WTC11 (cell line): ENCODE measurements at places on chromosomes 11 and 22.

GRCh38 chr11:32225571-32226285 lies 134.9 kb downstream of the RCN1 start:
- no peak for DNase-seq

- no peak for DNase-seq
- no peak overlapping the region for H3K4me3 ChIP-seq
- no peak overlapping the region for H3K27ac ChIP-seq
- no peaks in the 10 kb centered on the region for H3K36me3 ChIP-seq
- H3K27me3 ChIP-seq = no peaks in the 10 kb centered on the region
Measured at GRCh38 chr11:79045800-79046304, 395.0 kb downstream of the TENM4 start.

DNA sequence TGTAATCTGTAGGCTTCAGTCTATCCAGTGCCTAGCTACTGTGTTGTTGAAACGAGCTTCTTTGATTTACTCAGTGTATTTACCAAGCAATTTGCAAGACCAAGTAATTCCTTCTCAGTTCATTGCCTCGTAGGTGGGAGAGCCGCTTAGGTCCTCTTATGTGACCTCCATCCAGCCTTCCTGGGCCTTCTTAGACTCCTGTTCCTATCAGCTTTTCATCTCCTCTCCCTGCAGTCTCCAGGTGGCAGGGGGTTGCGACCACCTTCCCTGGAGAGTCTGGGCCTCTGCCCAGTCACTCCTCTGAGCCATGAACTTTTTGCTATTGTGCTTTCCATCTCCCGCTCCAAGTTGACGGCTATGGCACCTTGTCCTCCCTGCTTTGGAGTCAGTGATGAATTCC lies 251.8 kb downstream of the KIRREL3 start:
- peaks cover 3% of the 10 kb centered on the region for H3K4me1 ChIP-seq
- no peaks in the 10 kb centered on the region for H3K27me3 ChIP-seq
- H3K36me3 ChIP-seq = no peaks in the 10 kb centered on the region
- H3K27ac ChIP-seq = no peak overlapping the region
- no peak overlapping the region for H3K4me3 ChIP-seq

DNA sequence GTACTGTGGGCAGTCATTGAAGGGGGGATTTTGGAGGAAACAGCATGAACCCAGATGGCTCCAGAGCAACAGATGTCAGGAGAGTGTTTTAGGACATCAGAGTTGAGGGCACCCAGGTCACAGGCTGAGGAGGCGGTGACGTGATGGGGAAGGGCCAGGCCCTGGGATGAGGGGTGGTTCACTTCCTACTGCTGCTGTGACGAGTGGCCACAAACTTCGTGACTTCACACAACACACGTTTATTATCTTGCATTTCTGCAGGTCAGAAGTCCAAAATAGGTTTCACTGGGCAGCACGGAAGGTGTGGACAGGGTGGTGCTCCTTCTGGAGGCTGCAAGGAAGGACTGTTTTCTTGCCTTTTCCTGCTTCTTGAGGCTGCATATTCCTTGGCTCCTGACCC lies 77.7 kb upstream of the RAB1B start:
- no peak overlapping the region for H3K4me3 ChIP-seq
- H3K27ac ChIP-seq = no peak overlapping the region
- peaks cover 4% of the 10 kb centered on the region; the same call in 1 of the 2 replicates for H3K36me3 ChIP-seq
- peaks cover 6% of the 10 kb centered on the region; the same call in 1 of the 2 replicates for H3K4me1 ChIP-seq
- no peak for DNase-seq
- no peaks in the 10 kb centered on the region for H3K27me3 ChIP-seq

DNA sequence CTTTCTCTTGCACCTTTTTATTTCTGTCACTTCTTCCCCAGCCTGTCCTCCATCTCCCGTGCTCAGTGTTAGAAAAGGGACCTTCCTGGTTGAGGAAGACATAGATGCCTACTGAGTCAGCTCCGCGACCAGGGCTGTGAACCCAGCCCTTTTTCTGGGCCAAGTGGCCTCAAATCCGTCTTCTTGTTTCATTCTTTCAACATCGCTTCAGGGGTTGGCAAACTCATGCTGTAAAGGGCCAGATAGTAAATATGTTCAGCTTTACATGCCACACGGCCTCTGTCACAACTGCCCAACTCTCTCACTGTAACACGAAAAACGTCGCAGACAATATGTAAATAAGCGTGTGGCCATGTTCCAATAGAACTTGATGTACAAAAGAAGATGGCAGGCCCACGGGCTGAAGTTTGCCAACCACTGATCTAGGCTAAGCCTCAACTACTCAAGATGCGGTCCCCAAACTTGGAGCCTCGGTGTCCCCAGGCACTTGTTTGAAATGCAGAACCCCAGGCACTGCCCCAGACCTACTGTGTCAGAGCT lies 338.4 kb downstream of the MN1 start:
- no peaks in the 10 kb centered on the region for H3K36me3 ChIP-seq
- H3K4me3 ChIP-seq = no peak overlapping the region
- H3K4me1 ChIP-seq = peaks cover 33% of the 10 kb centered on the region
- H3K27me3 ChIP-seq = no peaks in the 10 kb centered on the region; the same call in none of the 2 replicates
- no peak overlapping the region for H3K27ac ChIP-seq

DNA sequence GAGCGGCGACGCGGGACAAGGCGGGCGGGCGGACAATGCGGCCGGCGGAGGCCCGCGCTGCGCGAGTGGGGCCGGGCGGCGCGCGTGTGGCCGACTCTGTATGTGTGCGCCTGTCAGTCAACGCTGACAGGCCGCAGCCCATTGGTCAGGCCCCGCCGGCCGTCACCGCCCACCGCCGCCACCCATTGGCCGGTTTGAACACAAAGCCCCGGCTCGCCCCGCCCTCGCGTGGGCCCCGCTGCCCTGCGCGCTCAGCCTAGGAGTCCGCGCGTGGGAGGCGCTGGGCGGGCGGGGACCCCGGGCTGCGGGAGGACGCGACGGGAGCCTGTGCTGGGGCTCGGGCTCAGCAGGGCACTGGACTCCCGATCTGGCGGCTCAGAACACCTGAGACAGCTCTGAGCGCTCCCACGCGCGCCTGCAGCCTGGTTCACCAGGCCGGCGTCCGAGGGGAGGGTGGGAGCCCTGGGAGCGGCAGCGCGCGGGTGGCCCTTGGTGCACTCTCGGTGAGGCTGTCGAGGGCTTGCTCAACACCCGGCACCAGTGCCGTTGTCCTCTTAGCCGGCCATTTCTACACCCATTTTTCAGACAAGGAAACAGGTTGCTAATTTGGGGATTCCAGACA lies at the start of gene SUN2:
SUN2 (minus strand) TSS at position 88 of the 622 bp plus-strand sequence. CDS start 3,370 bp downstream, outside the sequence.
- no peaks in the 10 kb centered on the region for H3K36me3 ChIP-seq
- H3K4me3 ChIP-seq = peak within 1 kb of the TSS; percentile 75
- H3K4me1 ChIP-seq = peaks cover 19% of the 10 kb centered on the region

DNA sequence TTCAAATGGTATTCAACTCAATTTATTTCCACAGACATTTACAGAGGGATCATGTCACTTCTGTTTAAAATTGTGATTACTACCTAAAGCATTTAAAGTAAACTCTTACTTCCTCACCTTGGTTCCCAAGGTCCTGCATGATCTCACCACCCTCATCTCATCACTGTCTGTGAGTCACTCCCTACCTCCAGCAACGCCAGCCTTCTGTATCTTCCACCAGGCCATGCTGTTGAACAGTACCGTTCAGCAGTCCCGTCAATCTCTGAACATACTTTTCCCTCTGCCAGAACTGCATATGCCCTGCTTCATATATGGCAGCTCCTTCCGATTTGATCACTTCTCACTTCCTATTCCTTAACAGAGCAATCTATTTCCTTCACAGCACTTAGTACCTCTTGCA lies 2.0 kb downstream of the FBXO3 start:
- no peak overlapping the region; the same call in 1 of the 2 replicates for H3K4me3 ChIP-seq

- peaks cover 6% of the 10 kb centered on the region; the same call in 1 of the 2 replicates for H3K27me3 ChIP-seq
- peaks cover 9% of the 10 kb centered on the region for H3K4me1 ChIP-seq
- no peak overlapping the region for H3K27ac ChIP-seq
- 0 out of 2 replicates have a peak, but pooled peaks cover 2% of the 10 kb centered on the region for H3K36me3 ChIP-seq
Measured at GRCh38 chr11:86374069-86374468, 618 bp upstream of the CCDC81 start.

DNA sequence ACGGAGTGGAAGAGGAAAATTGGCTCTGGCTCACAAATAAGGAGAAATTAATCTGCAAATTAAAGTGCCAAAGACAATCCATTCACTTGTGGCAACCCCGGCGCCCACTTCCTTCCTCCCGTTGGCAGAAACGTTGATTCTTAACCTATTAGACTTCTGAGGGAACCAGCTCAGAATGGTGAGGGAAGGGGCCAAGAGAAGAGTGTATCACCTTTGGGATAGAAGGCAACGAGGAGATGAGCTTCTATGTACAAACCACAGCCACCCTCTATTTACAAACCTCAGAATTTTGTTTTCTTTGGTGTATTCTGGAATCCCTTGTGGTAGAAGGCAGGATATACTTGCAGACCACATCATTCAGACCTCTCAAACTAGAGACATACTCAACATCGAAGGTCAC lies 1.1 kb downstream of the MB start:
- no peak overlapping the region for H3K27ac ChIP-seq
- peaks cover 4% of the 10 kb centered on the region; the same call in 1 of the 2 replicates for H3K27me3 ChIP-seq
- no peak for DNase-seq
- no peaks in the 10 kb centered on the region for H3K4me1 ChIP-seq
- no peak overlapping the region for H3K4me3 ChIP-seq
- no peaks in the 10 kb centered on the region for H3K36me3 ChIP-seq

- peaks cover 13% of the 10 kb centered on the region for H3K4me1 ChIP-seq
- H3K4me3 ChIP-seq = no peak overlapping the region
- H3K36me3 ChIP-seq = no peaks in the 10 kb centered on the region
- H3K27ac ChIP-seq = no peak overlapping the region
Measured at GRCh38 chr22:22604326-22605073, 39.9 kb upstream of the GGTLC2 start.

DNA sequence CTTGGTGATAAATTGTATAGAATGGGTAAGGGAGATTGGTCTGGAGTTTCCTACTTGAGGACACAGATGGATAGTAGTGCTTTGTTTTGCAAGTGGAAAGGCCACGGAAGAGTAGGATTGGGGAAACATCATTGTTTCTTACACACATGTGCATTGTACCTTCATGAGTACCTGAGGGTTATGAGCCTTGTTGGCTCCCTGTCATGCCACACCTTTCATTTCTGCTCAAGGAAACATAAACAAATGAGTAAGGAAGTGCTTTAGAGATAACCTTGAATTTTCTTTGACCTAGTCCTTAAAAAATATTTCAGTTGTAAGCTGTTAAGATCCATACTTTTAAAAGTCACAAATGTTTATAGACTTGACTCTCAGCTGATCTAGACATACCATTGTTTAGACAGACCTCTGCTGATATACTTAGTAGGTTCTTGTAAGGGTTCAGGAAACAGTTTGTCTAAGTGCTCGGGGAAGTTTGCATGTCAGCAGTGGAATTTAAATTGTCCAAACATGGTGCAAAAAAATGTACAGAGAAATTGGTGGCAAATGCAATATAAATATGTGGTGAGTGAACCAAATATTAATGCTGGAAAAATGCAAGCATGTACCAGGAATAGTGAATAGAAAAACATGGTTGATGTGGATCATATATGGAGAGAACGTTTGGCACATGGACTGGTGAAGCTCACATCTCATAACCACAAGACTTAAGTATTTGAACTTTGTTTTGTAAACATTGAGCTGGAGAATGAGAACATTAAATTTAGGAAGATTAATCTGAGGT lies 40.9 kb downstream of the GAS2 start:
- H3K4me3 ChIP-seq = no peak overlapping the region
- H3K27me3 ChIP-seq = no peaks in the 10 kb centered on the region
- no peak for DNase-seq

DNA sequence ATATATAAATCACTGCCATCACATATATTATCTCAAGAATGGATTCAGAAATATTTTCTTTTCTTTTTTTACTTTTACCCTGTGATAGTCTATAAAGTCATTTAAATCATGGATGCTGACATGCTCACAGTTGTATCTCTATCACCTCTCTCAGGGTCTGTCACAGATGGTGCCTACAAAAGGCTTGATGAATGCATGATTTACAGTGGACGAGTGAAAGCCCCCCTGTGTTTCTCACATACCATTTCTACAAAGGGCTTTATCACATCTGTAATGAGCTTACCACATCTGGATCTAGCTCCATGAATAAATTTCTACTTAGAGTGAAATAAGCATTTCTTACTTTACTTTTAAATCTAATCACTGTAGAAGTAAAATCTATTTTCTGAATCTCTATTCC lies 121.4 kb upstream of the CARD18 start:
- no peak overlapping the region for H3K4me3 ChIP-seq
- no peak for DNase-seq
- no peaks in the 10 kb centered on the region for H3K27me3 ChIP-seq

- no peak for DNase-seq
- H3K4me3 ChIP-seq = no peak within 1 kb of the TSS
- H3K4me1 ChIP-seq = no peaks in the 10 kb centered on the region
- H3K27me3 ChIP-seq = peaks cover 5% of the 10 kb centered on the region
Measured at GRCh38 chr11:114678125-114679036, at the start of gene NXPE2. Gene NXPE2, plus strand, starts transcription at chr11:114678527. Its CDS starts 49 bp downstream, at chr11:114678576.

- H3K4me3 ChIP-seq = no peak overlapping the region
- H3K27me3 ChIP-seq = no peaks in the 10 kb centered on the region; the same call in 1 of the 2 replicates
- H3K36me3 ChIP-seq = peaks cover 4% of the 10 kb centered on the region
- peaks cover 42% of the 10 kb centered on the region for H3K4me1 ChIP-seq
- no peak for DNase-seq
Measured at GRCh38 chr11:128840137-128840536, 27.0 kb downstream of the KCNJ1 start.

DNA sequence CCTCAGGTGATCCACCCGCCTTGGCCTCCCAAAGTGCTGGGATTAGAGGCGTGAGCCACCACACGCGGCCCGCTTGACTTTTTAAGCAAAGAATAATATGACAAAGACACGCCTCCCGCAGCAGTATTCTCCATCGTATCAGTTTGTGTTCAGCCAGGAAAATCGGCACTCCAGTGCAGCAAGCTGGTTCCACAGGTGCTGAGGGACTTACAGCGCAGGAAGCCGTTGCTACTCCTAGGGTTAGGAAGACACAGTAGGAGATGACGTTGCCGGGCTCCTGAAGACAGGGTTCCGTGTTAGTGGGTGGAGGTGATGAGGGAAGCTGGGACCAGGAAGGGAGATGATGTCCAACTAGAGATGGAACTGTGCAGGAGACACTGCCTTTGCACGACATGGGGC lies 65.8 kb upstream of the CECR2 start:
- peaks cover 9% of the 10 kb centered on the region for H3K36me3 ChIP-seq
